Stimulated activated CD8-positive, alpha-beta memory T cell treated with anti-CD3 and anti-CD28 coated beads, Interleukin-2, amount 100 ng/mL, for 1 hour (primary cell): ENCODE measurements at places on chromosomes 4 and X.
A peak's percentile ranks its signal among the peaks of the same experiment; 100 is the strongest.

GRCh38 chrX:153381684-153382532, 19.2 kb downstream of the PNMA6E start:
- DNase-seq, result no peak

DNA sequence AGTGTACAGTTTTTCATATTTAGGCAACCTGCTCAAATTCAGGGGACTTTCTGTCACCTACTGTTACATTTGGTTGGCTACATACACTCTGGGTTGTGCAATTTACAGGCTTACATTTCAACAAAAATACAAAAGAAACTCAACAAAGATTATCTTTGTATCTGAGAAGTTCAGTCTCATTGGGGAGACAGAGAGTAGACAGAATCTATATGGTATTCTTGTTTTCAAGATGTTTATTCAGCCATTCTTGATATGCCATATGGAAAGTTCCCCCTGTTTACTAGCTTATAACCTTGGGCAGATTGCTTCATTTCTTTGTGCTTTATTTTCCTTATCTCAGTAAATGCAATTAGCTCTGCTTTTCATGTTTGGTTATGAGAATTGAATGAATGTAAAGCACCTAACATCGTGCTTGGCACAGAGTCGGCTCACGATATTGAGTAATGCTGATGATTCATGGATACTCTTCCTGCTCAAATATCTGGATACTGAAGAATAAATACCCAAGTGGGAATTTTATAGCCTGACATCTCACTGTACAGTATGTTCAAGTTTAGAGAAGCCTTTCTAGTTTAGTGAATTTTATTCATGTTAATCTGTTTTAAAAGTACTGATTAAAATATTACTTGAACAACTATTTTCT, 96.5 kb upstream of the PACRGL start:
- DNase-seq, result no peak

- no peak for DNase-seq
These were observed 38.9 kb downstream of the DDX60L start for GRCh38 chr4:168441412-168441811.

DNA sequence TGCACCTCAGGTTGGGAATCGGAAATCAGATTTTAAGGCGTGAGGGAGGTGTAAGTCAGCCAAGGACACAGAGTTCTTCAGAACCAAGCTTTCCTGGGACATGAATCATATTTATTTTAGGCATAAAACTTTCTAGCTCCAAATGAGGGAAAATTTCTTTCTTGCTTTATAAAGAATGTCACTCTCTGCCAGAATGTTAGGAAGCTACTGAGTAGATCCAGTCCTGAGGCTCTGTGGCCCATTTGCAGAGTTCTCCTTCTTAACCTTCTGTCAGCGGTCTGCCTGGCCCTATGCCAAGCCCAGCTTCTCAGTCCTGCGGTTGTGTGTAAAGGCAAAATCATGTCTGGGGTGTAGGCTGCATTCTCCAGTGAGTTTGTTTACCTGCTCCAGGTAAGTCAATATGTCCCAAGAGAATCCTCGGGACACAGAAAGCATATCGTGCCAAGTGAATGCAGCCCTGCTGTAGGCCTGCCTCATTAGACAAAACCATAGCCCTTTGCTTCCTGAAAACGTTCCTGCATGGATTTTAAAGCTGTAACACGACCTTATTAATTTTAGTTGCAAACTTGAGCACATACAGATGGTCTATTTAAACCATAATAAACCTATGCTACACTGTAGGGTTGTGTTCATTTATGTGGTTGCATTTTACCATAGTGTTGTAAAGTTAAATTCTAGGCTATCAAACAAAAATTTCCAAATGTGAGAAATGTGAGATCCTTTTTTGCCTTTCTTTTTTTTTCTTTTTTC, 29.2 kb upstream of the CCNI start:
- no peak for DNase-seq

- no peak for DNase-seq
These were observed 36.1 kb upstream of the PHKA2 start for GRCh38 chrX:19019996-19020395.

- no peak for DNase-seq
These were observed 1.3 kb downstream of the SLC6A8 start for GRCh38 chrX:153688911-153689590.

- DNase-seq, result no peak
These were observed 314.0 kb downstream of the GALNTL6 start for GRCh38 chr4:172127168-172127567.

DNA sequence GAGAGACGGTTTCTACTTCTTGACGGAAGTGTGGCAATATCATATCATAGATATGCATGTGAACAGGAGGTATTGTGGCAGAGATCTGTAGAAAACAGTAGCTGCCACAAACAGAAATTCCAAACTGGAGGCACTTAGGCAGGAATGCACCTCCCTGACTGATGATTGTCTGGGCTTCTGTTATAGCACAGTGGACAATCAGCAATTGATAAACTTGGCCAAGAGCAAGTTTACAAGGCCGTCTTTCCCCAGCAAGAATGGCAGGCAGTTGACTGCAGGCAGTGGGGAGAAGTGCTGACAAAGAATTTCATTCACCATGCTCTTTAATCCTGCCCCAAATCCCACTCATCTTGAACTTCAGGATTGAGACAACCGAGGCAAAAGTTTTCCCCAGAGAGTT, 114.4 kb upstream of the STOX2 start:
- no peak for DNase-seq

- DNase-seq, result no peak
These were observed 8.8 kb upstream of the IDS start for GRCh38 chrX:149513825-149514428.

- no peak for DNase-seq
These were observed 572.8 kb upstream of the FRG1 start for GRCh38 chr4:189367832-189368231.

- DNase-seq, result no peak
These were observed 652.9 kb downstream of the ADGRL3 start for GRCh38 chr4:61853041-61853440.

- DNase-seq, result no peak
These were observed 88.5 kb downstream of the PHKA2 start for GRCh38 chrX:18895189-18895951.

DNA sequence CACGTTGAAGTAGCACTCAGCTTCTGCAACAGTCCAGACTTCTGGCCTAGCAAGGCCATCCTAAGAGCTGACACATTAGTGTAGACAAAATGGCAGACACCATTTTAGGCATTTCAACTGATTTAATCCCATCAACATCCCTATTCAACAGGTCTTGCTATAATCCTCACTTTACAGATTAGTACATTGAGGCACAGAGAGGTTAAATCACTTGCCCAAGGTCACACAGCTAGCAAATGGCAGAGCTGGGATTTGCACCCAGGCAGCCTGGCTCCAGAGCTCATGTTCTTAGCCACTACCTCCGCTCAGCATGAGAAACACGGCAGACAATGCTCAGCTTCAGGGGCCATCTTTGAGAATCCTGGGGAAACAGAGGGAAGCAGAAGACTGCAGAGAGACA, 107.9 kb upstream of the TRIM2 start:
- DNase-seq, result no peak

- no peak for DNase-seq
These were observed 886 bp upstream of the WWC2 start for GRCh38 chr4:183098019-183098722.

DNA sequence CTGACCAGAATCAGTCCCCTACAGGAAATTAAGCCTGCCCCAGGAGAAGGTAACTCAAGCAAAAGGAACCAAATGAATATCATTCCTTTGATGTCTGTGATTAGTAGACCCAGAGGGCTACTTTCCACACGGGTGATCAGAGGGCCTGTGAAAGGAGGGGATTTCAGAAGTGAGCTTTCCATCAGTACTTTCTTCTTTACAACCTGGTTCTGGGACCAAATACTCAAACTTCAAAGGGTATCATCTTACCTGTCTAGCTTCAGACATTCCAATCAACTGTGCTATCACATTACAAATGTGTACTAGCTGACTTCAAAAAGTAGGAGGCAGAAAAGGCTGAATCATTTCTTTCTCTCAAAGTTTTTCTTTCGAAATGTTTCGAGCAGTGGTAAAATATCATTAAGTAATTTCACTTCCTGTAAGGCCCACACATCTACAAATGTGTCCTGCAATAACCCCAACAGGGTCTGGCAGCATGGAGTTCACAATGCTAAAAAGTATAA, 23.9 kb downstream of the ACSL4 start:
- DNase-seq, result no peak

DNA sequence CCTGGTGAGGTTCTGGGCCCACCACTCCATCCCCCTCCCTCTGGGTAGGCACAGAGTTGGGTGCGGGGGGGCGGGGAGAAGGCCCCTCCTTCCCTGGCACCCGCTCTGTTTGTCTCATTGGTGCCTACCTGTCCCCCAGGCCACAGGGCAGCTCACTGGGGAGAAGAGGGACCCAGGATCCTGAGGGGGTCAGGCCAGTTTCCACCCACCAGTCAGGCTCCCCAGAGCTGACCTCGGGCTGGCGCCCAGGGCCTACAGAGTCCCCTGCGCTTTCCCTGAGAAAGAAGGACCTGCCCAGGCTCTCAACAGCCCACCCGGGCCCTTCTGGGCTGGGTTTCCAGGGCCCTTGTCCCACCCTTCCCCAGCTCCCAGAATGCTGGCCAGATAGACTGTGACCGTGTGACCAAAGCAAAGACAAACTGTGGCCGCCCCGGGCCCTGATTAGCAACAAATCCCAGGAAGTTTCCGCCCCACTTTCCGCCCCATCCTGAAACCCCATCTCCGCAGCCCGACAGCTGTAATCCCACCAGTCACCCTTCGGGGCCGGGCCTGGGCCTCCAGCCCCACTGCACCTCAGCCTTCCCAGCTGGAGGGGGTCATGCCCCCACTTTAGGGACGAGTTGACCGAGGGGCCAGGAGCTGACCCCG, 33.8 kb upstream of the FGFR3 start:
- DNase-seq, result no peak

- no peak for DNase-seq
These were observed 370.3 kb upstream of the NOCT start for GRCh38 chr4:138645289-138645688.

DNA sequence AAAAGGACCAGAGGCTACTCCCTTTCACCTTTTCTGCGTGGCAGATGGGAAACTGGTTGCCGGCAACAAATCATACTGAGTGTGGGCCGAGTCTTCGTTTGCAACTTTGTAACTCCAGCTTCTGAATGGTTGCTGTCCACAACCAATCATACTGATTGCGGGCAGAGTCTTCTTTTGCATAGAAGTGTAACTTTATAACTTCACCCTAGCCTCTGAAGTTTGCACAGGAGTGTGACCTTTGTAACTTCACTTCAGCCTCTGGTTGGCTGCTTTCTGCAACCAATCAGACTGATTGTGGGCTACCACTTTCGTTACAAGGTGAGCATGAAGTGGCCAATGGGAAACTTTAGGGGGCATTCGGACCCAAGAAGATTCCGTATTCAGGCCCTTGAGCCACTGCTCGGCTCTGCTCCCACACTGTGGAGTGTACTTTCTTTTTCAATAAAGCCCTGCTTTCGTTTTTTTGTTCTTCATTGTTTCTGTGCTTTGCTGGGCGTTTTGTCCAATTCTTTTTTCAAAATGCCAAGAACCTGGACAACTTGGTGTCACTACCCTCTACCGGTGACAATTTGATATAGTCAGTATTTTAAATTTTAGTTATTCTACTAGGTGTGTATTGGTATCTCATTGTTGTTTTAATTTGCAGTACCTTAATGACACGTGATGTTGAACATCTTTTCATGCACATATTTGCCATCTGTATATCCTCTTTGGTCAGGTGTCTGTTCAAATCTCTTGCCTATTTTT, 9.0 kb upstream of the PAGE5 start:
- no peak for DNase-seq

GRCh38 chr4:112726041-112726440, 89.1 kb downstream of the LARP7 start:
- DNase-seq, result no peak

GRCh38 chr4:160831165-160831922, 1332.5 kb downstream of the FSTL5 start:
- no peak for DNase-seq

DNA sequence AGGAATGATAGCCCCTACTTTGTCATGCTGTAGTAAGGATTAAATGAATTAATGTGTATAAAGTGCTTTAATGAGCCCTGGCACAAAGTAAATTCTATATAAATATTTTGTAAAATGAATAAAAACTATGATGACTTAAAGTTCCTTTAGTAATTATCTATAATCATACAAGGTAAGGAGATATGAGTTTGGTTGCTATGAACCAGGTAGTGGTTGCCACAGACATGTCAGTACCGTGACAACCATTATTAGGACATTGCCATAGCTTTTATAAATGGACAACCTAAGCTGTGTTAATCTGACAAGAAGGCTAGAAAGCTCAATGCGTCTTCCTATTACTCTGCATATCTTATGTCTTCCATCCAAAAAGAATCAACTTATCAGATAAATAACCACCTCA, at the start of gene ARL13A:
TSS of gene ARL13A (plus strand) at position 301 of the 400 bp plus-strand sequence. CDS start 3,982 bp downstream, outside the sequence.
- no peak for DNase-seq

DNA sequence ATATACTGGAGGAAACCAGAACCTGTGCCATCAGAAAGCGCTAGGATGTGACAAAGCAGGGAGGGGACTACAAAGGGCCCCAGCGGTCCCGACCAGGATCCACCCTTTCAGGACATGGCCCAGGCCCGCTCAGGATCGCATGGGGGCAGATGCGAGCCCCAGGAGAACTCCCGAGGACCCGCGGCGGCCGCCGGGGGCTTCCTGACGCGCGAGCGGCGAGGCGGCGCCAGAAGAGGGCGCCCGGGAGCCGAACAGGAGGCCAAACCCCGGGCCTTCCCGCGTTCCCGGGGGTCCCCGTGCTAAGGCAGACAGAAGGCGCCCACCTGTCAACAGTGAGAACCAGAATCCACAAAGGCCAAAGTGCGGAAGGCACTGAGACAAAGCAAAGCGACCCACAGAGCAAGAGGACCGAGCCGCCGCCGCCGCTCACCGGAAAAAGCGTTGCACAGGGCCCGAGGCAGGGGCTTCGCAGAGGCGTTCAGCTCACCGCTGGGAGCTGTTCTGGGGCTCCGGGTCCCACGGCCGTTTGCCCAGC, 7.3 kb upstream of the OPN1LW start:
- peak; percentile 43 for DNase-seq

DNA sequence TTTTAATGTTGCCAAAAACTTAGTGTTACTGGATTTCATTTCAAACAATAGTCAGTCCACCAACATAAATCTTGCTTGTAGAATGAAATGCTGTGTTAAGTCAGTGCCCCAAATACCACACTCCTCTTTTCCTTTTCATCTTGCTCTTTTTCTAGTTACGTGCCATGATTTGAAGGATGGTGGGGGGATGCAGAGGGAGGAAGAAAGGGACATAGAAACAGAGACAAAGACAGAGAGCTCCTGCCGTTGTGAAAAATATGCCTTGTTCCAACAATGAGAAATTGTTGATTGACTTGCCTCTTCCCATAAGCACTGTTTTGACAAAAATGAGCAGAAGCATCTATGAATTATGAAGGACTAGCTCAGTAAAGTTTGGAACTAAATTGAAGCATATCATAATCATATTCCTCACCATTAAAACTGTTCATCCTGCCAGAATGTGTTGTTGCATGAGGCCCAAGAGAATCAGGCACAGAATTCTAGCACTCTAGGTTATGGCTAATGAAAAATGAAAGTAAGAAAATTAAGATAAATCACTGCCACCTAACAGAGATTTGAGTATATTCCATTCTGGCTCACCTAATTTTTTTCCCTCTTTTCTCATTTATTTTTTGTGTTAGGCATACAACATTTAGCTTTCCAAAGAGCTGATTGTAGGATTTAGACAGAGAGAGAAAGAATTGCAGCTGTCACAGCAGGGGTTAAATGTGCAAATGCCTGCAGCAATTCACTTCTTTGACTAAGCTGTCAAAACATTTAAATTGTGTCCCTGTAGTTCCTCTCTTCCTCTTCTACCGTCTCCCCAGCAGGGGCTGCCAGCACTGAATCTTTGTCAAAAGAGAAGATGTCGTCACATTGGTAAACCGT, 111.6 kb upstream of the PTPN13 start:
- no peak for DNase-seq
